ENCODE measurements at places on chromosomes 3 and 15.

- DNase-seq: no peak
Measured at GRCh38 chr3:146493761-146494160, 24.4 kb upstream of the PLSCR2 start.

GRCh38 chr15:62624547-62625378 is 417.8 kb upstream of the TPM1 start:
- peak; percentile 7 for DNase-seq

- no peak for DNase-seq
Measured at GRCh38 chr15:43975770-43976169, 149.0 kb downstream of the WDR76 start.

DNA sequence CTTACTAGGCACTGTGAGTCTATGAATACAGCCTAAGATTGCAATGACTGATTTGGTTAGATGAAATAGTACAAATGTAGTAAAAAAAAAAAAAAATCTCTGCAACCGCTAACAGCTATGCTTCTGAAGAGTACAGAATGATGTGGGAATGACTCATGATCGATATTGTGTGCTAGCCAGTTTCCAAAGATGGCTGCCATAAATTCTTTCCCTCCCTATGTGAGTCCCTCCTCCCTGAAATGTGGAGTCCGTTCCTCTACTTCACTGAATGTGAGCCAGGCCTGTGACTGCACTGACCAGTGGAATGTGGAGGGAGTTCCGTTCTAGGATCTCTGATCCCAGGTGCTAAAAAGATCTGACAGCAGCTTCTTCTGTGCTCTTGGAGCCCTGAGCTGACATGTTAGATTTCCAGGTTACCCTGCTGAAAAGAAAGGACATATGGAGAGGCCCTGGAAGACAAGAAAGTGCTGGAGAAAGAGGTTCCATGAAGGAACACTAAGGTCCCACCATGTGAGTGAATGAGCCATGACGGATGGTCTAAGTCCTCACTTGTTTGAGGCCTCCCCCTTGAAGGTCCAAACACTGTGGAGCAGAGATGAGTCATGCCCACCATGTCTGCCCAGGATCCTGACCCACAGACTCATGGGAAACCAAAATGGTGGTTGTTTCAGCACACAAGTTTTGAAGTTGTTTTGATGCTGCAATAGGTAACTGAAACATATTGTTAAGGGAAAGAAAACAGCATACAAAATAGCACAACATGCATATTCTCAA is 46.3 kb downstream of the DGKG start:
- DNase-seq: no peak

GRCh38 chr15:90241343-90242192 is 7.6 kb downstream of the GDPGP1 start:
- DNase-seq: no peak

- no peak for DNase-seq
Measured at GRCh38 chr15:57327985-57328471, 48.3 kb upstream of the CGNL1 start.

DNA sequence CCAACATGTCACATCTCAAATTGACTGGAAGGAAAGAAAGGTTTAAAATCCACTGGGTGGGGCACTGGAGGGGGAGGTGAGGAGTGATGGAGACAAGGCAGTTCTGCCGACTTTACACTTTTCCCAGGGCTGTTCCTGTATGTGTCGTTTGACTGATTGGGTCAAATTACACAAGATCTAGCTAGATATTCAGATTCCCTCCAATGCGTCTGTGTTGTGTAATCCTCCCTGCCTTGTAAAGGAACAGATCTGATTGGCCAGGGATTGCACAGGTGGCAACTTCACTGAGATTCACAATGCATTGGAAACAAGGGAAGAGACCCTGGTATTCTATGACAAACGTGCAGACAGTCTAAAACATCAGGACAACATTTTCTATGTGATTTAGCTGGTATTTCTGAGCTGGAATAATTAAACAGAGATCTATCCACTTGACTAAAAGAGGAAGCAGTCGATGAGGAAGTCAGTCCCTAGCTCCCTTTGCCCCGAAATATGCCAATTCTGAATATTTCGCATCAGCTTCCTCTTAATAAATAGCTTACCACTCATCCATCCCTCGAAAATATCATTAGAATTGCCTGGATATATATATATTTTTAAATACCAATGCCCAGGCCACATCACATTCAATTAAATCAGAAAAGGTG is 312.9 kb downstream of the RORA start:
- DNase-seq: no peak

- DNase-seq: no peak
Measured at GRCh38 chr3:147915057-147915456, 505.9 kb downstream of the ZIC1 start.

DNA sequence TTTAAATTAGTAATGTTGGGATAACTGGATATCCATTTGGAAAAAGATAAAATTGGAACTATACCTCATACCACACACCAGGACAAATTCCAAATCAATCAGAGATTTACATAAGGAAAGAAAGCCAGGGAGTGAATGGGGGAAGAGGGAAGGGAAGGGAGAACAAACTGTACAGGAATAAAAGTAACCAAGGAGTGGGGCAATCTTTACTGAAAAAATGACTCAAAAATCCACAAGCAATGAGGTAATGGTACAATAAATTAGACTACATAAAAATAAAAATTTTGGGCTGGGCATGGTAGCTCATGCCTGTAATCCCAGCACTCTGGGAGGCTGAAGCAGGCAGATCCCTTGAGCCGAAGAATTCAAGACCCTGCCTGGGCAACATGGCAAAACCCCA is 82.6 kb downstream of the MLH1 start:
- DNase-seq: no peak

DNA sequence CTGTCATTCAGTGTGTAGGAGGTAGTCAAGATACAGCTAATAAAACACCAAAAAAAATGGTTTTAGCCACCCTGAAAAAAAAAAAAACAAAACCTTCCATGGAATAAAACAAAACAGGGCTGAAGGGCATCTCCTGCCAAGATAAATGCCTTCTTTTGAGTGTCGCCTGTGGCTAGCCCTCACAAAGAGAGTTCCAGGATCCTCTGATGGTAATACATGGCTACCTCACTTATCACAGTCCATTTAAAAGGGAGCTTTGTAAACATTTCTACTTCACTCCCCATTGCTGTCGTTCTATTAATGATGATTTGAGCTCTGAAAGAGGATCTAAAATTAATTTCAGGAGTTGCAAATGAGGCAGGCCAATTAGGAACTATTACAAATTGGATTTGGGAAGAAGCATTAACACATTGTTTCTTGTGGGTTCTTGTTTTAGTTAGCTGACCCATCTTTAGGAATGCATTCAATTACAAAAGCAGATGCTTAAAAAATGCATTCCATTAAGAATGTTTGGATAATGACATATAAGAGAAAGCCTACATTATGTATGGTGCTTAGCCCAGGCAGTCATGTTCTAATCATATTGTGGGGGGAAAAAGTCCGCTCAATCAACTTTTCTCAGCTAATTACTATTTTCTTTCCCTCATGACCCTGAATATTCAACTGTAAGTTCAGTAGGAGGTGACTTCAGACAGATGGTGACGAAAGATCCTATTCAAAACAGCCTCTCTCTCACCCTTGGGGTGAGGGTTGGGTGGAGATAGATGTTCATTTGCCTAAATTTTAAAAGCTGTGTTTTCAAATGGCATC is 255.1 kb upstream of the WNT5A start:
- DNase-seq: no peak

DNA sequence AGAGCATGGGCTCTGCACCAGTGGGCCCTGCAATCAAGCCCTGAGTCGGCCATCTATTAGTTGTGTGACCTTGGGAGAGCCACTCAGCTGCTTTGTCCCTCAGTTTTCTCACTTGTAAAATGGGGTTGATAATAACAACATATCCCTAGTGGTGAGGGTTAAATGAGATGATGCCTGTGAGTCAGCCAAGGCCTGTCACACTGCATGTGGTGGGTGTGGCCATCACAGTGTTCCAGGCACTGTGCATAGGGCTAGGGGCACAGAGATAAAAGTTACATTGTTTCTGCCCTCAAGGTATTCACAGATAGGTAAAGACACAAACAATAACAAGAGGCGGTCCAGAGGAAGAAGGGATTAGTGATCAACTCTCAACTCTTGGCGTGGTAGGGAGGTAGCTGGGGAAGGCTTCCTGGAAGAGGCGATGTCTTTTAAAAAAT is 19.5 kb downstream of the SMAD6 start:
- DNase-seq: peak; percentile 18

GRCh38 chr15:74032606-74033561 is 38.4 kb downstream of the PML start:
- no peak for DNase-seq

DNA sequence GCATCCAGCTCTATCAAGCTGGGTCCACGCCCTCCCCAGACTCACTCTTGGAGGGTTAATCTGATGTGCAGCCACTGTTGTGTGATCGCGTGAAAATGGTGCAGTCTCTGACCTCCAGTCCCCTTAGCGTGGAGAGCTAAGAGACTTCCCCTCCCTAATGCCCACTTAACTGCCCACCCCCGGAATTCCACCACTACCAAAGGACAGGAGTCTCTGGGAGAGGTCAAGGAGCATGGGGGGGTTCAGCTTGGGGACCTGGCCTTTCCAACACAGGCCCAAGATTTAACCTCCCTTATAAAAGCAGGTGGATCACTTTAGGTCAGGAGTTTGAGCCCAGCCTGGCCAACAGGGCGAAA is 48.8 kb downstream of the CCDC12 start:
- no peak for DNase-seq

GRCh38 chr3:123400169-123400568 is 48.7 kb downstream of the ADCY5 start:
- no peak for DNase-seq

GRCh38 chr3:17030956-17031652 is 146.3 kb downstream of the PLCL2 start:
- DNase-seq: no peak

GRCh38 chr3:129058441-129059200 is 2.0 kb upstream of the GP9 start:
- DNase-seq: peak; percentile 17

GRCh38 chr3:160125258-160125657 is 100.0 kb upstream of the C3orf80 start:
- no peak for DNase-seq
